Activated effector memory CD4-positive, alpha-beta T cell treated with Interleukin-2 at 50 U/mL for 16 hours (primary cell): ENCODE measurements at places on chromosomes 16 and 17.

DNA sequence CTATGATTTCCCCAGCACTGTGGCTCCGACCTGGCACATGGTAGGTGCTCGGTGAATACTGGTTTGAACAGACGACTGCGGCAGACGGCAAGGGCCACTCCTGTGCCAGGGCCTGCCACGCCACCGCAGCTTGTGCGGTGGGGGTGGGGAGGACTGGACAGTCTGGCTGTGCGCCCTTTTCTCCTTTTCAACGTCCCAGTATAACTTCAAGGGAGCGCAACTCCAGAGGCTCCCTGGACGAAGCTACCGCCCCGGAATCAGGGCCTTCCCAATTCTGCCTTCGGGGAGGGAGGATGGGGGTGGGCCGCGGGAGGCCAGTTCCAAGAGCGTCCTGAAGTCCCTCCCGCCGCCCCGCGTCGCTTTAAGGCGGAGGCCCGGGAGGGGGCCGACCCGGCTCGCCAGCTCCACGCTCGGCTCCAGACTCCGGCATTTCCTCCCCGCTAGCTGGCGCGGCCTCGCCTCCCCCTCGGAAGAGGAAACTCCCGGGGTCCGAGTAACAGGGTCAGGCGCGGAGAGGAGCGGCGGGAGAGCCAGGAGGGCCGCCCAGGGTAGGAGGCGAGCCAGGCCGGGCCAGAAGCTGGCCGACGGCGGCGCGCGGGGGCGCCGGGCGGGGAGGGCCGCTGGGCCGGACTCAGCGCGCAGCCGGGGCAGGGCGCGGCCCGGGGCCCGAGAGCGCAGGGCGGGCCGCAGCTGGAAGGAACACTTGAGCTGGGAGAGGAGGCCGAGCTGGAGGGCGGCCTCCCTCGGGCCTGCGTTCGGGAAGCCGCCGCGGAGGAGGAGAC, at the start of gene ITPRIPL2:
Gene ITPRIPL2, plus strand, starts transcription at position 388 of the 782 bp plus-strand sequence. CDS start 498 bp downstream, outside the sequence.
- no peak for DNase-seq

- DNase-seq: no peak
Measured at GRCh38 chr17:41678411-41678906, 10.2 kb upstream of the EIF1 start.

DNA sequence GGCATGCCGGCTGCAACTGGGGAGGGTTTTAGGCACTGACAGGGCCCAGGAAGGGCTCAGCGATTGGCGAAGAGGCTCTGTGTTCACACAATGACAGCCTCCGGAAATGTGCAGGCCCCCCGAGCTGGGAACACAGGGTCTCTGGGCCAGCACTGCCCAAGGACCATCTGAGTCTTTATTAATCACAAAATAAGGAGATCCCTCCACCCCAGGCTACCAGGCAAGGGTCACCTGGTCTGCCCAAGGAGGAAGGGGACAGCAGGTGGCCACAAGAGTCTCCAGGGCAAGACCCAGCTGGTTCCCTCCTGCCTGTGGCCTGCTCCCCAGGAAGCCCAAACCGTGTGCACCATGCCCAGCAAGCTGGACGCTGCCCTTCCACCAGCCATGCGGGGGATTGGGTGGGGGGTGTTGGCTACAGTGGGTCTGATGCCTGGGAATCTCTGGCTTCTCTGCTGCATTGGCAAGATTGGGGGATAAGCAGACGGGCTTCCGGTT, 52.1 kb upstream of the TNRC6C start:
- no peak for DNase-seq

GRCh38 chr17:79838522-79839274, 542 bp downstream of the CBX4 start:
- DNase-seq: peak; percentile 46

DNA sequence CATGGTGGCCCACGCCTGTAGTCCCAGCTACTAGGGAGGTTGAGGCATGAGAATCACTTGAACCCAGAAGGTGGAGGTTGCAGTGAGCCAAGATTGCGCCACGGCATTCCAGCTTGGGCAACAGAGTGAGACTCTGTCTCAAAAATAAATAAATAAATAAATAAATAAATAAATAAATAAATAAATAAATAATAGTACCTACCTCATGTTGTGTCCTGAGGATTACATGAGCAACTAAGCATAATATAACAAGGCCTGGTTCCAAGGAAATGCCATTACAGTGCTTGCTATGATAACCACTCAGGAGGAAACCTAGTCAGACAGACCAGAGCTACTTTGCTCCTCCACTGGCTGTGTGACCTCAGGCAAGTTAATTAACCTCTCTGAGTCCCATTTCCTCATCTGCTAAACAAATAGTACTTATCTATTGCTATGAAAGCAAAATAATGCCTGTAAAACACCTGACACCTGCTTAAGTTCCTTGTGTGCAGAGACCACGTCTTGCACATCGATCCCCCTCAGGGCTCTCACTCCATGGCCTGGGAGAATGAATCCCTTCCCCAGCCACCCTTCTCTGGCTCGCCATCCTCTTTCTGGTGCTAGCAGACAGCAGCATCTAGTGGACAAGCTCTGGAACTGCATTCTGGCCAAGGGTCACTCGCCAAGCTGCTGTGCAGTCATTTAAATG, 7.5 kb downstream of the EPOP start:
- DNase-seq: peak; percentile 35

DNA sequence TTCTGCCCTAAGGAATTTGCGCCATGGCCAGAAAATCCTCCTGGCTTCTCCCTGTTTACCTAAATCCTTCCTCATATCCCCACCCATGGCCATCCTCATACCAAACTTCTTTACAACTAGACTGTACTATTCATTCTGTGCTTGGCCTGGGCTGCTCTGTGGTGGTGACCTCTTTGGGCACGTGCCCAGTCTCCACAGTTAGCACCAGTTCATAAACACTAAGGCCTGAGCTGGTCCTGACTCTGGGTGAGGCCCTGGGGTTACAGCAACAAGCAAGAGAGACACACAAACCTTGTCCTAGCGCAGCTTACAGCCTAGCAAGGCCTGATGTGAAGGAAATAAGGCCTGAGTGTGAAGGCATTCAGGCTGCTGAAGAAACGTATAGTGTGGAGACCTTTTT, 3.1 kb upstream of the ATXN7L3 start:
- no peak for DNase-seq

DNA sequence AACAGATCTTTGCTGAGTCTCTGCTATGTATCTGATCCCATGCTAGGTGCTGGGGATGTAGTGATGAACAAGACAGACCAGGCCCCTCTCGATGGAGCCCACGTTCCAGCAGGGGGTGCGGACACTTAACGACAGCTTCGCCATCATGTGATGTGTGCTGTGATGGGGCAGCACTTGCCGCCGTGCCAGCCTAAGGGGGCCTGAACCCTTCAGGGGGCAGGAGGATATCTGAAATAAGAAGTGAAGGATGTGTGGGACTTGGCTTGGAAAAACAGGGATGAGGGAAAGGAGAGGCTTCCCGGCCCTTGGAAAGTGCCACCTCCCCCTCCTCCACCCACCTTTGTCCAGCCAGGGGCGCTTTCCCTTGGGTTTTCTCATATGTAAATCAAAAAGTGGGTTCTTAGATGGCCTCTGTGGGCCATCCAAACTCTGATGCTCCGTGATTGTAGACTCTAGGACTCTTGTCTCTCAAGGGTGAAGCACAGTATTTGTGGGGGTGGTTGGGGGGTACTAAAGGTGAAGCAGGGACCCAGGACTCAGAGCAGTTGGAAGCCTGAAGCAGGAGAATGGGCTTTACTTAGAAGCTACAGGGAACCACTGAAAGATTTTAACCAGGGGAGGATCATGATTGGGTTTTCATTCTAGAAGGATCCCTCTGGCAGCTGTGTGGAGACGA, 4.0 kb upstream of the DLX3 start:
- DNase-seq: no peak

GRCh38 chr17:82204831-82205719, 7.6 kb downstream of the CCDC57 start:
- DNase-seq: no peak

DNA sequence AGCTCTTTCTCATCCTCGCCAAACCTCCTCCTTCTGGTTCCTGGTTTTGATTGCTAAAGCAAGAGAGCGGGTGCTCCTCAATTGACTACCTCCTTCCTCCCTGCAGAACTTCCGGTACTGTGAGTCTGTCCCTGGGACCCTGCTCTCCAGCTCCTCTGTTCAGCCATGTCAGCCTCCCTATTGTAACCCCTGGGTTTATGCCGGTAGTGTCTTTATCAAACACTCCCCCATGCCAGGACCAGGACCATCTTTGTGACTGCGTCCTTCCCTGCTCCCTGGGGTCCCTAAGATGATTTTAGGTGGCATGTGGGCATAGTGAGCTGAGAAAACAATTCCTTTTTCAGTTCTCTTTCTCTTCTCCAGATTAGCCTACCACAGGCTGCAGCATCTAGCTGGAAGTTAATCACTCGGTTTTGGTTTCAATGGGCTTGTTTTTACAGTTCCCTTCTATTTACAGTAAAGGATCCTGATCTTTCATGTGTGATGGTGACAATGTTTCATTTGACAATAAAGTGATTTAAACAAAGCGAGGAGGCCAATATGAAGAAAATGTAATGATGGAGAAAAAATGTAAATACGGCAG, 27.7 kb upstream of the IL21R start:
- no peak for DNase-seq

DNA sequence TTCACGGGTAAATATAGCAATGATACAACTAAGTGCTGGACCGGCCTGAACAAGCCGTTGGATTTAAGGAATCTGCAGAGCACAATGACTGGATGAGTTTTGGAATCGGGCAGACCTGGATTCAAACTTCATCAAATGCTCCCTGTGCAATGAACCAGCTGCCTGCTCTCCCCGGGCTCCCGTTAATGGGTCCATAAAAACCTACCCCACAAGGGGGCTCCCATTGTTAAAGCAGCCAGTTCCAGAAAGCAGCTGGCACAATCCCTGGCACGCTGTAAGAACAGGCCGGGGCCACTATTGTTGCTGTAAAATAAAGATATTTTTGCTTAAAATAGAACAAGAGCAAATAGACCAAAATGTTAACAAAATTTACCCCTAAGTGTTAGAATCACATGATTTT, 131.9 kb downstream of the C16orf95 start:
- no peak for DNase-seq

GRCh38 chr16:2455081-2455845, 4.6 kb upstream of the TEDC2 start:
- no peak for DNase-seq

- DNase-seq: no peak
Measured at GRCh38 chr17:79745641-79746105, 14.9 kb downstream of the ENPP7 start.

DNA sequence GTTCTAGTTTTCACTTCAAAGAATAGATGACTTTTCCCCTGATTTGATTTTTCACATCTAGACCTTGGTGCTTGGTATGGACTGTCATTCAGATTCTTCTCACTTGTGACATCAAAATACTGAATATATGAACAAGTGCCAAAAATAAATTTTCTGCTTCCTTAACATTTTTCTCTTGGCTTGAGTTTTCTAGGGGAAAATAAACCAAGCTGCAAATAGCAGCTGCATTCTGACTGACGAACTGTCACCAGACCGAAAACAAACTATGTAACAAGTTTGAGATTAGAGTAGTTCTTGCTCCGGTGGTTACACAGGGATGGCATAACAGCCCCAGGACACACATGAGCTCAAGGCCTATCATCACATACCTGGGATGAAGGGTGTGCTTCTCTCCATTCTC, 345.7 kb downstream of the CNTNAP4 start:
- no peak for DNase-seq

DNA sequence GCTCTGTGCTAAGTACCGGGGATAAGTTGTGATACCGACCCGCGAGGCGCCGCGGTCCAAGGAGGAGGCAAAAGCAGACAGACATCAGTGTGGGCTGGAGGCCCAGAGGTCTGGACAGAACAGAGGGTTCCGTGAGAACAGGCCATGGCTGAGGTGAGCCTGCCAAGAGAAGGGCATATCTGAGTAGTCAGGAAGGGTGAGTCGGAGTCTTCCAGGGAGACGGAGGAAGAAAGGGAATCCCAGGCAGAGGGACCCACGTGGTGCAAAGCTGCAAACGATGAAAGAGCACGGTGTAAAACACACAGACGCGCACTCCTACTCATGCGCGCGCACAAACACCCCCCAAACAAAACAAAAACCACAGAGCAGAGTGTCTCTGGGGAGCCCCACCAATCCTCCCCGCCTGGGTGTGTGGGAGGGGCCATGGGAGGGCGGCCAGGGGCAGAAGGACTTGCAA, 18.1 kb downstream of the RHBDL3 start:
- DNase-seq: no peak

DNA sequence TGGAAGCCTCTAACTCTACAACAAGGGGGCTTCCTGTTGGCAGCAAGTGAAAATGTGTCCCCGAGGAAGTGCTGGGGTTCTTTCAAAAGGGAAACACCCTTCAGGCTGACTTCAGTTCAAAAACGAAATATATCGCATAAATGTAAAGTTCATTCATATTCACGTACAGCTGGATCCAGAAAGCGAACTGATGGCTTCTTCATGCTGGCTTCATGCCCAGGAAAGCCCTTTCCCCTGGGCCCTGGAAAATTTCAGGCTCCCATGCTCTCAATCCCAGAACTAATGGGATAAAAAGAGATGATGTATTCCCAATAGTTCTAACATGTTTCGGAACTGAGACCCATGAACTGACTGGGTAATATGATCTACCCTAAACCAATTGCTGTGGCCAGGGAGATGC, 104.7 kb upstream of the CDH13 start:
- no peak for DNase-seq

DNA sequence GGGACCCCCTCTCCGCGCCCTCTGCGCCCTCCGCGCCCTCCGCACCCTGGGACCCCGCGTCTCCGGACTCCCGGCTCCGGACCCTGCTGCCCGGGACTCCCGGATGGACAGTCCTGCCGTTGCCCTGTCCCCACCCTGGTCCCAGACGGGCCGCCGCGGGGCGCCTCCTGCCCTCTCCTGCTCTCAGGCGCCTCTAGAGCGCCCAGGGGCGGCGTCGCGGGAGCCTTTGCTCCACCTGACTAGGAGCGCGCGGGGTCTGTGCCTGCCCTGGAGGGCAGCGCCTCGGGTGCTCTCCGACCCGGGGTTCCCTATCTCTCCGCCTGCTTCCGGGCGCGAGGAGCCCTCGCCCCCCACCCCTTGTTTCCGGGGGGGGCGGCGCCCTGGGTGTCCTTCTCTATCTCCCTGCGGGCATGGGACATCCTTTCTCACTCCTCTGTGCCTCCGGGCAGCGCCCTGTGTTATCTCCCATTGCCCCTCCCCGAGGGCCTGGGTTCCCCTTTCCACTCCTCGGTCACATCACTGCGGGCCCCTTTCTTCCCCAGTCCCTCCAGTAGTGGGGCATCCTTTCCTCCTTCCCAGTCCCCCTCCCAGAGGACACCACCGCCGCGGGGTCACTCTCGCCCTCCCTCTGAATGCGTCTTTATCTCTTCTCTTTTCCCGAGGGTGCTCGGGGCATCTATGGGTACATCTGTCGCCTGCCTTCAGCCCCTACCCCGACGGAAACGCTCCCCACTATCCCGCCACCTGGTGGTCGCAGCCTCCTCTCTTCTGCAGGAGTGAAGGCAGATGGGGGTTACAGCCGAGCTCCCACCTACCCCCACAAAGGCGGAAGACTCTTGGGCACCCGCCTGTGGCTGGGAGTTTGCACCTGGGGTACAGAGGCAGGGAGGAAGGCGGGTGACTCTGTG, 875 bp downstream of the PRKCB start:
- peak; percentile 33 for DNase-seq
